ENCODE measurements at places on chromosomes 6 and 20.
A peak's percentile ranks its signal among the peaks of the same experiment; 100 is the strongest.

- DNase-seq: no peak
Measured at GRCh38 chr20:34579191-34579978, 20.9 kb downstream of the MAP1LC3A start.

DNA sequence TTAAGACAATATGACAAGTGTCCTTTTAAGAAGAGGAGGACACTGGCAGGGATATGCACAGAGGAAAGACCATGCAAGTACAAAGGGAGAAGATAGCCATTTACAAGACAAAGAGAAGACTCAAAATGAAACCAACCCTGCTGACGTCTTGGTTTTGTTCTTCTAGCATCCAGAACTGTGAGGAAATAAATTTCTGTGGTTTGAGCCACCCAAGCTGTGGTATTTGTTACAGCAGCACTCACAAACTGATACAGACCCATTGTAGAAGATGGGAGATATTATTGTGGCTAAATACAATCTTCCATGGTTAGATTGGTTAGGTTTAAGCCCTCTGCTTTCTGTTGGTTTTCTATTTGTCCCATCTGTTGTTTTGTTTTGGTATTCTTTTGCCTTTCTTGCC, 88.6 kb upstream of the SLC35F1 start:
- DNase-seq: no peak

- no peak for DNase-seq
Measured at GRCh38 chr6:125255201-125255600, 46.6 kb downstream of the HDDC2 start.

- DNase-seq: peak; percentile 63
Measured at GRCh38 chr20:61719691-61720347, 345.9 kb downstream of the TAF4 start.

GRCh38 chr20:24704899-24705298, 235.5 kb downstream of the SYNDIG1 start:
- no peak for DNase-seq

Measured in activated CD4-positive, alpha-beta T cell treated with anti-CD3 and anti-CD28 coated beads for 48 hours (primary cell).